ENCODE measurements at places on chromosomes 16 and 17.
A peak's percentile ranks its signal among the peaks of the same experiment; 100 is the strongest.

DNA sequence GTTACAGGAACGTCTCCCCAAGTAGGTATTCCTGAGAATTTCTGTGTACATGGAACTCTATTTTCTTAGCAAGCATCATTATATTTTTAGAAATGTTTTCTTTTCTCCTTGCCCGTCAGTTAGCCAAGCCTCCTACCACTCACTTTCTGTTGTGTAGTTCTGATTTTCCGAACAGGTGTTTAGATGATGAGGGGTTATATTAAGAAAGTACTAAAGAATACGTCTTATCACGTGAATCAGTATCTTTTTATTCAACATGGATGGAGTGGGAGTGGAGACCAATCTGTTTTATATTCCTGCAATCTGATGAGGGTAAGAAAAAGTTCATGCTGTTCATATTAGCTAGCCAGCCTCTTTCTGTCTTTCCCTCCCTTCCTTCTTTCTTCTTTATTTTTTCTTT, 29.4 kb downstream of the MSI2 start:
- no peak for DNase-seq

GRCh38 chr17:67974185-67974584, 22.1 kb downstream of the C17orf58 start:
- DNase-seq, result no peak

DNA sequence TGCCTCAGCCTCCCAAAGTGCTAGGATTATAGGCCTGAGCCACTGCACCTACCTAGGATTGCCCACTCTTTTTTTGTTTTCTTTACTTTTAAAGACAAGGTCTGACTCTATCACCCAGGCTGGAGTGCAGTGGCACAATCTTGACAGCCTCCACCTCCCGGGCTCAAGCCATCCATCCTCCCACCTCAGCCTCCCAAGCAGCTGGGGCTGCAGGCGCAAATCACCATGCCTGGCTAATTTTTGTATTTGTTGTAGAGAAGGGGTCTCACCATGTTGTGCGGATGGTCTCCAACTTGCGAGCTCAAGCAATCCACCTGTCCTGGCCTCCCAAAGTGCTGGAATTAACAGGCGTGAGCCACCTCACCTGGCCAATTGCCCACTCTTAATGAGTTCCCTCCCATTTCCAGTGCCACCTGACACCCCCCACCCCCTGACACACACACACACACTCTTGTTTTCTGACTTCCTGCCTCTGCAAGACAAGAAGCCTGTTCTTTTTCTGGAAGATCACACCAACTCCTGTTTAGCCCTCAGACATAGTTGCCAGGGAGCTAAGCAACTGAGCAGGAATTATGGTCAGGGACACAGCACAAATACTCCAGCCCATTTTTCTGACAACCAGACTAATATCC, 2.6 kb downstream of the OVCA2 start:
- DNase-seq, result no peak

DNA sequence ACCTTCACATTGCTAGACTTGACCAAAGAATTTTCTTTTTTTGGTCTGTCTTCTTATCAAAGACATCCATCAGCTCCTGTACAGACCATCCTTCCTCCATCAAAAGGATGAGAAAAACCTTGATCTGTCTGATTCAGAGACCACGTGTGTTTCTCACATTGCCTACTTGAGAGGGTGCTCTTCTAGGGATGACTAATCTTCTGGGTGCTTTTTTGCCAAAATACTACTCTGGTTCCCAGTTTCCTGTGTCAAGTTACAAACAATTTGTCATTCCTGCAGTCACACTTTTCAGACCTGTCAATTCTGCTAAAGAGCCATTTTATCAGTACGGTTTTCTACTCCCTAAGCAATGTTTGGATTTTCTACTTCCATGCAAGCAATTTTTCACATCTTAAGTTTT, 492.2 kb downstream of the CDH11 start:
- DNase-seq, result no peak

DNA sequence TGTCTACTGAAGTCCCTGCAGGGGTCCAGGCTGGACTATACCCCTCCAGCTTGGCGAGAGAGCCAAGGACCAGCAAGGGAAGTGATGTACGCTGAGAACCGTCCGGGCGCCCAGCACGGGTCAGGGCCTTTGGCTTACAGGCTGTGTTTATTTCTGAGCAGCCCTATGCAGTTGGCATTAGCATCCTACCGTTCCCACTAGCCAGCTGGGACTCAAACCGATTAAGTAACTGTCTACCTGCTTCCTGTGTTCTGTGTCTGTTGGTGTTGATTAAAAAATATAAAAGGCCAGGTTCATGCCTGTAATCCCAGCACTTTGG, 73.8 kb downstream of the CMIP start:
- no peak for DNase-seq

- DNase-seq, result no peak
These were observed 28.5 kb upstream of the EFCAB13 start for GRCh38 chr17:47295037-47295873.

GRCh38 chr17:73166731-73167581, 2.1 kb downstream of the SSTR2 start:
- no peak for DNase-seq

- peak; percentile 83 for DNase-seq
These were observed 15.6 kb upstream of the AURKB start for GRCh38 chr17:8225813-8226535.
